Skeletal muscle tissue (tissue), 5 donors: ENCODE measurements at places on chromosomes 12 and 14. TPM values are rescaled to one million over a fixed set of nuclear protein-coding genes. Genes with fewer than 3 reads are reported as not detected.

Gene FBXO21
- 37.6 TPM for total RNA-seq

Gene RHNO1
- 10.4 TPM for total RNA-seq

Gene NOS1
- total RNA-seq = 0.52 TPM

Gene PRH2
- not detected for total RNA-seq
